ENCODE measurements at places on chromosomes 4 and X.

DNA sequence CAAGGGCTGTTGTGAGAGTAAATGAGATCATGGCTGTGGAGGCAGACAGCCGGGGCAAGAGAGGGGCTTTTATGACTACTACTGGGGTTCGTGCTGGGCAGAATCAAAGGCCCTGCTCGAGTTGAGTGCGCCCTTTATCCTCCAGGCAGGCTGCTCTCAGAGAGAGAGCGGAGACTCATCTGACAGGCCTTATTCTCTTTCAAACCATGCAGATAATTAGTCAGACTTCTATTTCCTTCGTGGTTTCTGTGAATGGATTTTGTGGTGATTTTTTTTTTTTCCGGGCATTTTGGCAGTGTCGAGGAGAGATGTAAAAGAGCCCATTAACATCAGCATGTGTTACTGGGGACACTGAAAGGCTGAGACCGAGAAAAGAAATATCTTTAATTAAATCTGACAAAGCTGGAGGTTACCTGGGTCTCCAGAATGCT lies 73.6 kb downstream of the MED28 start:
- no peak for DNase-seq

DNA sequence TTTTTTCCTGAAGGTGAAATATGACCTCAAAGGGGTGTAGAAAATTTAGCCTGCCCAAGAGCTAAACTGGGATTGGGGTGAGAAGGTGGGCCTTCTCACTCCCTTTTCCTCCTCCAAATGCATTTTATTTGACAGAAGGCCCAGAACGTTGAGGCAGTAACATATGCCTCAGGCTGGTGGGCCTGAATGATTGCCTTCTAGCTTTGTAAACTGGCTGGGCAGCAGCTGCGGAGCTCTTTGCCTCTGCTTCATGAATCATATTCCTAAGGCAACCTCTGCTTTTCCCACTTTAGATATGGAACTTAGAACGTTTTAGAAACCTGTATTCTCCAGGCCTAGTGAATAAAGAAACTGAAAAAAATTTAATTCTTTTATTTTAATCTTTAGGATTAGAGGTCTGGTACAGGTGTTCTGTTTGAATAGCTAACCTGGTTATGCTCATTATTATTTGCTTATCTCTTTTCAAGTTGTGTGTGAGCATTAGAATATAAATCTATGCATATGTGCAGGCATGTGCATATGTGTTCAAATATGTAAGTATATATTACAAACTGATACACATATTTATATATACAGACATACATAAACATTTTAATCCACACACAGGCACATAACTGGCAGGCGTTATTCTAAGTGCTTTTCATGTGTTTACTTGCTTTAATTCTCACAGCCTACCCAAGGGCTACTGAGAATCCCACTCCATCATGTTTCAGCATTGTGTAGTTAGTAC lies 11.5 kb downstream of the PRDM8 start:
- no peak for DNase-seq

GRCh38 chr4:1776521-1777161 lies 16.5 kb upstream of the FGFR3 start:
- DNase-seq: no peak

GRCh38 chrX:107552930-107553329 lies 75.4 kb upstream of the PRPS1 start:
- DNase-seq: no peak

GRCh38 chr4:82851885-82852750 lies 38.8 kb downstream of the SEC31A start:
- no peak for DNase-seq

DNA sequence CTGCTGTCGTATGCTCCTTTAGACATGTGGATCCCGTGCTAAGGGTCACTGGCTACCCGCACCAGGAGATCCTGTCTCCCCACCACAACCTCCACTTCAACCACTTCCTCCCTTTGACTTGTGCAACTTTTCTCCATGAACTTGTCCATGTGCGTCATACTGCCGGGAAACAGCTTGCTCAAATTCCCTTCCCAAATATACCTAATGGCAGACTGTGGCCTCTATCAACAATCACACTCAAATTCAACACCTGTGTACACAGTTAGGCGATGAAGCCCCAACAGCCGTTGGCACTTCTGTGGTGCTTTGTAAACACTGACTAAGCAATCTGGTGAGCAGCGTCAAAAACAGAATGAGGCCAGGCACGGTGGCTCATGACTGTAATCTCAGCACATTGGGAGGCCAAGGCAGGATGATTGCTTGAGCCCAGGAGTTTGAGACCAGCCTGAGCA lies 49.5 kb downstream of the CD99L2 start:
- DNase-seq: no peak

DNA sequence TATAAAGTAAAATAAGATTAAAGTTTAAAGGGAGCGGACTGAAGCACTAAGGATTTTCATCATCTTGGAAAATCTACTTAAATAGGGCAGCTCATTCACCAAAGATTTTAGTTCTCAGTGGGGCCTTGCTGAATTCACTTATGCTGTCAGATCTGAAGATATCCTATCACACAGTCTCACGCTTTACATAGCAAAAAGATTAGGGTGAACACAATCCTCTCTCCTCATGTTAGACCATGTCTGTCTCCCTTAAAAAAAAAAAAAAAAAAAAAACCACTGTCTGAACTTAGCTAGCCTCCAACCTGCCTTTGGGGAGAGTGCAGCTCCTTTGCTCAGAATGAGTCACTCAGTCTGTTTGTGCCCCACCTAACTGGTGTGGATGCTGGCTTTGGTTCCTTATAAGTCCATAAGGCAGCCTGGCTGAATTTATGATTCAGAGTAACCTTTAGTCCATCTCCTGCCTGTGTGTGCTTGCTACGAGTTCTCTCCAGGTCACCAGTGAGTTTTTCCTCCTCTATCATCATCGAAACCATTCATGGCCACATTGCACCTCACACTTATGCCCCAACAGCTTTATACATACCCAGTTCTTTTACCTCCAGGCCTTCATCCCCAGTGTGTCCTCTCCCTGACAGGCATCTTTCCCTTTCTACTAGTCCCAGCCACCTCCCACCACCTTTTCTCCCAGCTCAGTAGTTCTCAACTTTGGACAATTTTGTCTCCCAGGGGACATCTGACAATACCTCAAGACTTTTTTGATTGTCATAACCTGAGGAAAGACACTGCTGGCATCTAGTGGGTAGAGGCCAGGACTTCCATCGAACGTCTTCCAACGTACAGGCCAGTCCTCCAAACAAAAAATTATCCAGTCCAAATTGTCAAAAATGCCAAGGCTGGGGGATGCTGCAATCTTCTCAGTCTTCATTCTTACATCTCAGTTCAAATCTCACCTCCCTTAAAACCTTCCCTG lies 220.7 kb upstream of the EMCN start:
- no peak for DNase-seq

DNA sequence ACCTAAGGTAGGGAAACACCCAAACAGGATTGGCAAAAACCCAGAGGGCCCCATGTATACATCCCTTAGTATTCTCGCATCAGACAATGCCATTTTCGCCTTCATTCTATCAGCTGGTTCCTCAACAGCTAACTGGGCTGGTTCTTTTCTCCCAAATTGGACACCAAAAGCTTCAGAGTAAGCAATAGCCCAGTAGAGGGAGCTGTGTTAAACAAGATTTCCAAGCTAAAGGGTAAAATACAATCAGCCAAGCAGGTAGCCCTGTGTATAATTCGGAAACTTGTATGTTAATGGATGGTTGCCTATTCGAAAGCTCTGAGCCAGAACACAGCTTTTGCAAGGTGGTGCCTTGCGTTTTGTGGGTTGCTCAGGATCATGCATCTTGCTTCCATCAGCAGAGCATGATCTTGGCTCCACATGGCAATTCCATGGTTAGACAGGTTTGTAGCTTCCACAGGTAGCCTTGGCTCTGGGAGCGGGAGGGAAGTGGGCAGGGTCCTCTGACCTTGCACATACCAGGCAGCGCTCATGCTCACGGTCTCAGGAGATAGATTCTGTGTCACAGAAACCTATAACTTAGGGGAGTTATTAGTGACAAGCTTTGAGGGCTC lies 115.2 kb upstream of the LNX1 start:
- DNase-seq: no peak

- no peak for DNase-seq
Observed at GRCh38 chr4:1240721-1241465, 8.0 kb downstream of the CTBP1 start.

DNA sequence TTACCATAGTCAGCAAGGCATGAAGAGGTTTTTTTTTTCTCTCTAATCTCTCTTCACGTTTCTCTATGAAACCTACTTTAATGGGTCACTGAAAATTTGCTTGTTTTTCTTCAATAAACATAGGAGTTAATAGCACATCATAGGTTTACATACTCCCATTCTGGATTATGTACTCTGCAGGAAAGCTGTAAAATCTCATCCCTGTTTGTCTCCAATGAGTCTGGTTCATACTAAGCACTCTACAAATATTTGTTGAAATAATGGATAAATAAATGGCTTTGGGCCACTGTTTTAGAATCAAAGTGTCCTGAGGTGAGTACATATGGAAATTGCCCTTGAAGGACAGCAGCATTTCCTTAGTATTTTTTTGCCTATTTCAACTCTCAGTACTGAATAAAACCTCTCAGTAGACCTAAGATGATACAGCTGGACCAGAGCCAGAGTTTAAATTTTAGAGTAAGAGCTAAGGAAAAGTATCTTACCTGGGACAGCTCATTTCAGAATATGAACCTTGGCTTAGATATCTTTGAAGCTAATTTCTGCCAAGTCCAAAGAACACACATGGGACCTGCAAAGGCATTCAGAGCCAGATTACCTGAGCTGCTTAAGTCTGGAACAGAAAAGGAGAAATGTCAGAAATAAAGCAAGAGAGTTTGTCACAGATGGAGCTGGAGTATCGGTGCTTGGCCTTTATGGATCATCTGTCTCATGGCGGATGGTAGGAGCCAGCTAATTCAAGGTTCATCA lies 34.4 kb downstream of the PF4 start:
- DNase-seq: no peak

DNA sequence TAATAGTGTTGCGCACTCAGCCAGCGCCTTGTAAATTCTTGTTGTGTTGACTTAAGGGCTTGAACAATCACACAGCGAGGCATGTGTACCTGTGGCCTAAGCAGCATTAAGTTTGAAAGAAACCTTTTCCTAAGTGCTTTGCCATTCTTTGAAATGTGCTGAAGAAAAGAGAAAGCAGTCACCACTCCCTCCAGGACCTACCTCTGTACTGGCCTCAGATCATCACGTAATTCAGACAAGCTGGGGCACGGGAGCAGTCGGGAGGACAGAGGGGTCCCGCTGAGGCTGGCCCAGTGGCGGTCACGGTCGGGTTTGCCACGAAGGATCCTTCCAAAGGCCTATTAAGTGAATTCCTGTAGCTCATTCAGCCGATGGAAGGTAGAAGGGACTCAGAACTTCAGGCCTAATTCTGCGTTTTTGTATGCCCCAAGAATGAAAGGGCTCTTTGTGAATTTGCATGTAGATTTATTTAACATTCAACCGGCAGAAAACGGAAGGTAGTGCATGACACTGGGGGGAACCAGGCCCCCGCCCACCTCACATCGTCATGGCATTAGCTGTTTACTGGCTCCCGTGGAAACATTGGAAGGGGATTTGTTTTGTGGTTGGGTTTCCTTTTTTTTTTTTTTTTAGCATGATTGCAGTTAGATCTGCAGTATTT lies 106.3 kb downstream of the TRAPPC11 start:
- DNase-seq: no peak
